ENCODE measurements at places on chromosomes 1 and 21.

DNA sequence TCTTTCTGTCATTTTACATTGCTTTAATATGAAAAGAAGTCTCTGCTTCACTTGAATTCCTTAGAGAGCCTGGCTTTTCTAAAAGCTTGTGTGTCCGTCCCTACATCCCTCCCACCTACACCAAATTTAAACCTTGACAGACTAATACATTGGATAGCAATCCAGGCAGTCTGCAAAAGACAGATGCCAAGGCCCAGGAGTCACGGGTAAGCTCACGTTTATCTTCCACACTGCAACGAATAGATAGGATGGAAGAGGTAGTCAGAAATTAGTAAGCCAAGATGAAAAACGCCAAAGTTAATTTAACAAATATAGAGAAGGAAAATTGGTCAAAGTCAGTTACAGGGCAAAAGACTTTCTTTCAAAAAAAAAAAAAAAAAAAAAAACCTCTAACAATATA, 338.1 kb downstream of the SMYD3 start:
- no peak for DNase-seq

- DNase-seq = no peak
These were observed 19.9 kb downstream of the ELAPOR1 start for GRCh38 chr1:109133815-109134214.

DNA sequence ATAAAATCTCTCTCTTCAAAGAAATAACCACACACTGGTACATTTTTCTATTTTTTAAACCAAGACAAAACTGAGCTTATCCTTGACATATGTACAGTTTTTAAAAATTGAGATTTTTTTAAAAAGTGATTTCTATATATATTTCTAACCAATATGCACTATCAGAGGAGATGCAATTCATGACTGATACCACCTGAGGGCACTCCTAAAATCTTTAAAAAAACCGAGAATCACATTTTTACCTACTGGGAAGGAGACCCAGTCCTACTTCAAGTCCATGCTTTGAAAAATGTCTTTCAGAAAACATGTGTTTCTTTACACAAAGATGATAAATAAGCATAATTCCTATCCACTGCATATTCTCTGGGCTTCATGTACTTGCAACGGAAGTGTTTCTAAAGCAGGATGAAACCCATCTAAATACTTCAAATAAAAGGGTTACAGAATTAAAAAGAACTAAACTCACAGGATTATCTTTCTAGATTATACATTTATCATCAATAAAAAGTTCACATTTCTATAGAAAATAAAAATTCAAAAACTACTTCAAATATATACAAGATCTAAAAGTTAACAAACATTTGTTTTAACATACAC, 98.6 kb downstream of the ENAH start:
- DNase-seq = peak; percentile 21

DNA sequence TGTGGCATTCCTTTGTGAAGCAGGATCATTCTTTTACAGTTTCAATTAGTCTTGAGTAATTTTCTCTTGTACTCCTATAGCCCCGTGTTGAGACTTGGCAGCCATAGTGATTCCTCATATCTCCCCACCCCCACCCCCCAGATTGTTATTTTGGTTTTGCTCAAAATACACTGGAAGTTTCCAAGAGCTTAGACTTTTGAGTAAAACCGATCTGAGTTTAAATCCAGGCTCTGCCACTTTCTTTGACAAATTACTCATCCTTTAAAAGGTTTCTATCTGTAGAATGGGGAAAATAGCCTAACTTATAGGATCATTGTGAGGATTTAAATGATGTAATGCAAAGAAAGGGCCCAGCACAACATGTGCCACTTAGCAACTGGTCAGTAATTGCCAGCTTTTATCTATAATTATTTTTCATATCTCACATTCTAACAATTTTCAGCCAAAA, 53.1 kb upstream of the RC3H1 start:
- no peak for DNase-seq

GRCh38 chr1:145962157-145963102, 1.9 kb downstream of the ANKRD34A start:
- peak; percentile 32 for DNase-seq

DNA sequence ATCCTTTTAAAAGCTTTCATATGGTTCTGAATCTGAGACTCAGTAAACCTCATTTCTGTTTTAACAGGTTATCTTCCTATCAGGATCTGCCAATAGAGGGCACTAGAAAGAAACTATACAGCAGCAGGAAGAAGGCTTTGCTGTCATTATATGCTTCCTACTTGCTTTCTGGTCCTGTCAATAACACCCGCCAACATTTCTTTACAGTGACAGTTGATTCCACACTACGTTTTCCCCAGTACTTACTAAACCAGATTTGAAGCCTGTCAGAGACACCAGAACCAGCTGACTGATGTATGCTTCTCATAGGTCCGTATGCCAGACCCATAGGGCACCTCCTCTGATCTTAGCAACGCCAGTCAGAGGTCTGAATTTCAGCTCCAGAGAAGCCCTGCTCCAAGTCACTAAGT, 341.0 kb upstream of the NEGR1 start:
- DNase-seq = peak; percentile 55

DNA sequence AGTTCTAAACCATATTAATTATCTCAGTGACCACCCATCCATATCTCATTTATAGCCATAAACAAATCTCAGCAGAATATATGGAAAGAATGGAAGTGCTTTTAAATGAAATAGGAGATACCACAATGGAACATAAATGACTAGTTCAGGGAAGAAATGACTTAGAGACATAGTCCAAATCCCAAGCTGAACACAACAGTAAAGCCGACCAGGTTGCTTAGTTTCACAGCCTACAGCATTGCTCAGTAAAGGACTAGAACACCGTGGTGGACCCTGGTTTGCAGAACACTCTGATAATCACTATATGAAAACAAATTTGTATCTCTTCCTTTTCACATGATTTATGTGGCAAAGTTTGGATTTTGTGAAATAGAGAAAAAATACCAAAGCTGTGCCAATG, 40.3 kb downstream of the MYSM1 start:
- peak; percentile 33 for DNase-seq

- DNase-seq = peak; percentile 54
These were observed 56.4 kb downstream of the AJAP1 start for GRCh38 chr1:4710592-4711415.

DNA sequence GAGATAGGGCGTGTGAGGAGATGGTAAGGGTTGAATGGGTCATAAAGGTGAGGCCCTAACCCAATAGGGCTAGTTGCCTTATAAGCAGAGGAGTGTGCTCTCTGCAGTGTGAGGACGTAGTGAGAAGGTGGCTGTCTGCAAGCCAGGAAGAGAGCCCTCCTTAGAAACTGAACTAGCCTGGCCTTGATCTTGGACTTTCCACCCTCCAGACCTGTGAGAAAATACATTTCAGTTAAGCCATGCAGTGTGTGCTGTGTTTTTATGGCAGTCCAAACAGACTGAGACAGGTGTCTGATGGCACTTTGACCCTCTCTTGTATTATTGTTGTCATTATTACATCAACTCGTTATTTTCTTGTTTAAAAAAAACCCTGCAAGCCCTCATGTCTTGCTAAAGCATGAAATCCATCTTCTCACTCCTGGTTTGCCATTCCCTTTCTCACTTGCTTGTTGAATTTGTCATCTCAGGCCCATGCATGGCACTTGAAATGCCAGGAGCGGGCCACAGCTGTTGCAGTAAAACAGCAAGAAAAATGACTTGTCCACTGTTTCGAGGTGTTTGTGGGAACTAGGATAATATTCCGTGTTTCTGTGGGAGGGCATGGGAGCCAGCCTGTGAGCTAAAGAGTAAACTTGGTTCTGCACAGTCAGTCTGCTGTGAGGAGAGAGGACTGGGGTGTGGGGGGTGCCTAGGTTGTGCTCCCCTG, 78.6 kb downstream of the STUM start:
- peak; percentile 27 for DNase-seq

GRCh38 chr1:43704838-43705237, 2.5 kb upstream of the ST3GAL3 start:
- no peak for DNase-seq

GRCh38 chr1:26630634-26631033, 65.2 kb upstream of the ARID1A start:
- DNase-seq = no peak

Data from small intestine (tissue), 16 donors.